ENCODE measurements at places on chromosomes 1 and 21.

GRCh38 chr1:214349781-214350180 lies 68.8 kb downstream of the SMYD2 start:
- DNase-seq = no peak

GRCh38 chr1:208275083-208275482 lies 30.9 kb upstream of the PLXNA2 start:
- DNase-seq = no peak

DNA sequence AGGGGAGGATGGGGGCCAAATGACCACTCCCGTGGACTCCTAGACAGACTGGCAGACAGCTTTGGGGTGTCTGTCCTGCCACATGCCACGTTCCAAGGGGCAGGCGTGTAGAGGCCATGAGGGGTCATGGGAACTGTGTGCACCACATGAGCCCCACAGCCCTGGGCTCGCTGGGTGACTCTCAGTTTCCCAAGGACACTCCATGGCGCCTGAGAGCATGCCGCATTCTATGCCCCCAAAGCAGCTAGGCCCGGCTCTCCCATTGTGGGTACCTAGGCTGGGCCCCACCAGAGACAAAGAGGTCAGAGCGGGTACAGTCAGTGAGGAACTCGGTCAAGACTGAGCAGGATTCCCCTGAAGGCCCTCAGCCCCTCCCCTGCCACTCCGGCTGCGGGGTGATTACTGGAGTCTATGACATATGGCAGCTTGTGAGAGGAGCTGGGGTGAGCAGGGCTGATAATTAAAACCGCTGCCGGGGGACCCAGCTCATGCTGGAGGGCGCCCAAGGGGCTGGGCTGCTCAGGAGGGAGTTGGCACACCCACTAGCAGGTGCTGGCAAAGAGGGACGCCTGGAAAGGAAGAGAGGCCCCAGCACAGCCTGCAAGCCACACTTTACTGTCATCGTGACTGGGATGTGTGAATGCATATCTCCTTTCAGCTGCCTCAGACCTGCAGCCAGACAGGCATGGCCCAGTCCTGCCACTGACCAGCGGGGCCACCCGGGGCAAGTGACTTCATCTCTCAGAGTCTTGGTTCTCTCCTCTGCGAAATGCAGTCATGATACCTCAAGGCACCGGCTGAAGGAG lies 8.4 kb downstream of the LRP8 start:
- DNase-seq = no peak

DNA sequence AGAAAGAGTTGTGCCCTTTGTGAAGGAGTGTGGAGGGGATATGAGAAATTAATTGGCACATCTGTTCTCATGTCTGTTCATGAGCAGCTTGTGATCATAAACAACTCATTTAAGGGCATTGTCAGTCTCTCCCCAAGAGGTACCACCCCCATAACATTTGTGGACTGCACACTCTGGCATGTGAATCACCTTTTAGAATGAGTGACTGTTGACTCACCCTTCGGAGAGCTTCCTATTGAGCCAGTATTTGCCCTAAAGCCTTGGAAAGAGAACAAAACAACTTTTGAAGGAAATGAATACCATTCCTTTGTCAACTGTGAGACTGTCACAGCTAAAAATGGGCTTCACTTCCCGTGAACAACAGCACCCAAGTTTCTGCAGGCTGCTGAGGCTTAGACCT lies 27.5 kb upstream of the MYSM1 start:
- peak; percentile 8 for DNase-seq

DNA sequence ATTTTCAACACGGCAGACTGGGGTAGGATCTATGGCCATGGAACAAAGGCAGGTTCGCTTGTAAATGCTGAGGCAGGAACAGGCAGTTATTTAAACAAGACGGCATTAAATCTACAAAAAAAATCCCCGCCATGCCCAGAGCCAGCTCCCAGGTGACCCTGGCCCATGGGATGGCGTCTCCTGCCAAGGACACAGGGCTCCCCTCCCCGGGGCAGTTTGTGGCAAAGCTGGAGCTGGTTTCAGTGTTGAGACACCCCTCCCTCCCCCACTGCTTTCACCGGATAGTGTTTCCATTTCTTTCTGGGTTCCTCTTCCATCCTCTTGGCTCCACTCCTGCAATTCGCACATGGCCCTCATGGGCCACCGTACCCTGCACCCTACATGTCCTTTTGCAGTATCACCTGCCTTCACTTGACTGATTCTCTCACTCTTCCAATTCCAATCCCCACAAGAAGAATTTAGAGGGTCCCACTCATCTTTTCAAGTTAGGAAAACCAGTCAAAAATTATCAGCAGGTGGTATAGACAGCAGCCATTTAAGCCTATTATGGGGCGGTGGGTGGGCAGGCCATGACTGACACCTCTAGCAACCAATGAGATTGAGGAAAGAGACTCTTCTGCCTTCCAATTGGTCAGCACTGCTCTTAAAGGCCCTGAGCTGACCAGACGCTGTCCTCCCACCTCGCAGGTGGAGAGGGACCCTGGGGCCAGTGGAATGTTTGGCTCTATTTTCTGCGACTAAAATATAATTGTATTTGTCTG lies 52.0 kb downstream of the OLIG1 start:
- DNase-seq = no peak

GRCh38 chr1:101316256-101316655 lies 79.4 kb downstream of the S1PR1 start:
- DNase-seq = peak; percentile 78

GRCh38 chr1:118023199-118023598 lies 93.7 kb downstream of the WDR3 start:
- no peak for DNase-seq

- no peak for DNase-seq
Observed at GRCh38 chr1:218669431-218669830, 324.3 kb downstream of the TGFB2 start.

DNA sequence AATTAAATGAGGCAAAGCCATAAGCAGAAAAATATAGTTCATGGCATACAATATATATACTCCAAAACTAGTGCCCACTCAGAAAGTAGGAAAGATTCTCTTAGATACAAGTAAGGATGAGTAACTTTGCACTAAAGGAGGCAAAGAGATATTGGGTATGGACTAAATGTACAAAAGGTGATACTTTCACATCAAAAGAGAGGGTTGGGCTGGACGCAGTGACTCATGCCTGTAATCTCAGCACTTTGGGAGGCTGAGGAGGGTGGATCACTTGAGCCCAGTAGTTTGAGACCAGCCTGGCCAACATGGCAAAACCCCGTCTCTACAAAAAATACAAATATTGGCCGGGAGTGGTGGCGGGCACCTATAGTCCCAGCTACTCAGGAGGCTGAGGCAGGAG lies 6.7 kb downstream of the KYAT3 start:
- DNase-seq = no peak

DNA sequence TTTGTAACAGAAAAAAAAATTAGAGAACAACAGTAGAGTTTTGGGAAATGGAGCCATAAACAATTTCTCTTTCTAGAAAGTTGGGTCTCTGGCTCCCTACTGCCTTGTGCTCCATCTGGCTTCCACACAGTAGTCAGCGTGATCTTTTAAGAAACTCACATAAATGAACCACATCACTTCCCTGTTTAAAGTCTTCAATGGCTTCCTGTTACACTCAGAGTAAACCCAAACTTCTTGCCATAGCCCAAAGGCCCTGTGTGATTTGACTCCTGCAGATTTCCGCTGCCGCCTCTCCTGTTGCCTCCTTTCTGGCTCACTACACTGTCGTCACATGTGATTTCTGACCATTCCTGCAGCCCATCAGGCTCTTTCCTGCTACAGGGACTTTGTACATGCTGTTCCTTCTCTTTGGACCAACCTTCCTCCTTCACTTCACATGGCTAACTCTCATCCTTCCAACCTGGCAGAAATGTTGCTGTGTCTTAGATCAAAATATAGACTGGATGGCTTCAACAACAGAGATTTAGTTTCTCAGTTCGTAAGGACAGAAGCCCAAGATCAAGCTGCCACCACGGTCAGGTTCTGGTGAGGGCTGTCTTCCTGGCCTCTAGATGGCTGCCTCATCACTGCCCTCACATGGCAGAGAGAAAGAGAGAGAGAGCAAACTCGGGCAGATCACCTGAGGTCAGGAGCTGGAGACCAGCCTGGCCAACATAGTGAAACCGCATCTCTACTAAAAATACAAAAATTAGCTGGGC lies 34.0 kb downstream of the OPRD1 start:
- peak; percentile 20 for DNase-seq

DNA sequence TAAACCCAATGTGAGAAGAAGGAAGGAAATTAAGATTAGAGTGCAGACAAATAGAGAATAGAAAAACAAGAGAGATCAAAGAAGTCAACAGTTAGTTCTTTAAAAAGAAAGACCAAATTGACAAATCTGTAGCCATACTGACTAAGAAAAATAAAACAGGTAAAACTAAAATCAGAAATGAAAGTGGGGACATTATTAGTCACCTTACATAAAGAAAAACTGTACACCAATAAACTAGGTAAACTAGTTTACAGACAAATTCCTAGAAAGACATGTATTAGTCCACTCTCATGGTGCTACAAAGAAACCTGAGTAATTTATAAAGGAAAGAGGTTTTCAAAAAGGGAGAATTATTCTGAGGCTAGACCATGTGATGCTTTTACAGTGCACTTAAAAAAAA lies 22.3 kb downstream of the BLZF1 start:
- no peak for DNase-seq

DNA sequence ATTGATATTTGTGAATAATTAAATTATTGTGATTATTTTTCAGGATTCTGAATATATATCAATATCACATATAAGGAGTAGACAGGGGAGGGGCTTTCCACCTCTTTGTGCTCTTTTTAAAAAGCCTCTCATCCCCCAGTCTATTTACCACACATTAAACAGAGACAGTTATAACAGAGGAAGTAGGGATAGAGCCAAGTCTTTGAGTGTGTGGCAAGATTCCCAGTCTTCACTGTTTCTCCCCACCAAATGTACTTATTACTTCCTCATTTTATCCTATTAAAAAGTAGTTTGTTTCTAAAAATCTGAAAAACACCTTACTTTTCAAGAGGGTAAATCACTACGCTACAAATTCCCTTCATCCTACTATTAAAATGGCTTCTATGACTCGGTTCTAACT lies 46.7 kb downstream of the EPS15 start:
- no peak for DNase-seq

DNA sequence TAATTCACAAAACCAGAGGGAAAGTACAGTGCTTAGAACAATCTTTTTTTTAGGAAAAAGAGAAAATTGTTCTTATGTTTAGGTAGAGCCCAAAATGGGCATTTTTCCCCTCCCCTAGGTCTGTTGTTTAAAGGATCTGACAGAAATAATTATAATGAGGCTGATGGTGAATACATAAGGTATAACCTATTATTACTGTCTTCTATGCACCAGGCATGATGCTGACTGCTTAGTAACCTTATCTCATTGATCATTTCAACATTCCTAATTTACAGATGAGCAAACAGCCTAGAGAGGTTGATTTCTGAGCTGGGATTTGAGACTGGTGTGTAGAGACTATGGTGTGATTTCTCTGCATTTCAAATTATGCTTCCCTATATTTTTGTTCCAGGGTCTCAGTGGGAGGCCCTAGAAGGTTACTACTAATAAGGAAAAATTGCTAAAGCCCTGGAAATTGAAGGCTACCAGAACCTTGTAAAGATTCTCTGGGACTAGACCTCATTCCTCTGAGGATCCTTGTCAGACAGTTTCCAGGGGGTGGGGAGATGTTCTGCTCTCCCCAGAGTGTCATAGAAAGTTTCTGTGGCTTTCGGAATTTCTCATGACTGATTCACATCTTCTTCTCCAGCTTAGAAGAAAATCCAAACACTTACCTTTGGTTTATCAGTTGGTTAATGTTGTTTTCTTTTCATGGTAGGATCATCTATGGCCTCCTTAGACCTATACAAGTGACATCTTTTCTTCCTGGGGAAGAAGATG lies 44.9 kb downstream of the ROR1 start:
- no peak for DNase-seq

DNA sequence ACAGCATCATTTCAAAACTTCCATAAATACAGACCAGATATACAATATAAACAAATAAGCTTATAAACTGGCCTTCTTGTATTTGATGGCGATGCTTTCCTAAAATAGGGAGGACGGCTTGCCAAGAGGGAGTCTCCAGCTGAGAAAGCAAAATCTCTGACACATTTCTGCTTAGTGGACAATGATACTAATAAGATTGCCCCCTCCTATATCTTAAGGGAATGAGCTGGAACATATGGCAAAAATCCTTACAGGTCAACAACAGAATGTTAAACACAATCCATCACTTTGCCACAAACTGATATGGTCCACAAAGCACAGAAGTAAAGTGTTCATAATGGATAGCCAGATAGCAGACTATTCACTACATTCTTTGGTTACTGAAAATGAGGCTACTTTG lies 7.1 kb upstream of the GADD45A start:
- no peak for DNase-seq

GRCh38 chr21:44764319-44765230 lies 37.0 kb downstream of the UBE2G2 start:
- no peak for DNase-seq

- DNase-seq = no peak
Observed at GRCh38 chr1:208201229-208201628, 43.0 kb downstream of the PLXNA2 start.

DNA sequence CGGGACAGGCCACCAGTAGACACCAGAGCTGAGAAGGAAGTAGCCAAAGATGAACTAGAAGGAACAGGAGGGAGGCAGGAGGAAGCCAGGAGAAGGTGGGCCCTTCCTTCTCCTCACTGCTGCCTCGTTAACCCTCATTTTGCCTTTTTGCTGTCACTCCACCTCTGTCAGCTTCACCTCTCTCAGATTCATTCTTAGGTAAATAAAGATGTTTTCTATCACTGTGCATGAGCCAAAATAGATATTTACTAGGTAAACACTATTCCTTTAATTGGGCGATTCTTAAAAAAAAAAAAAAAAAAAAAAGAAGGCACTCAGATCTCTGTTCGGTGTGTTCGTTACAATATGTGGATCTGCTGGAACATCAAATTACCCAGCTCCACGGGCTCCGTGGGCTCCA lies 112.3 kb downstream of the GLUL start:
- DNase-seq = no peak

DNA sequence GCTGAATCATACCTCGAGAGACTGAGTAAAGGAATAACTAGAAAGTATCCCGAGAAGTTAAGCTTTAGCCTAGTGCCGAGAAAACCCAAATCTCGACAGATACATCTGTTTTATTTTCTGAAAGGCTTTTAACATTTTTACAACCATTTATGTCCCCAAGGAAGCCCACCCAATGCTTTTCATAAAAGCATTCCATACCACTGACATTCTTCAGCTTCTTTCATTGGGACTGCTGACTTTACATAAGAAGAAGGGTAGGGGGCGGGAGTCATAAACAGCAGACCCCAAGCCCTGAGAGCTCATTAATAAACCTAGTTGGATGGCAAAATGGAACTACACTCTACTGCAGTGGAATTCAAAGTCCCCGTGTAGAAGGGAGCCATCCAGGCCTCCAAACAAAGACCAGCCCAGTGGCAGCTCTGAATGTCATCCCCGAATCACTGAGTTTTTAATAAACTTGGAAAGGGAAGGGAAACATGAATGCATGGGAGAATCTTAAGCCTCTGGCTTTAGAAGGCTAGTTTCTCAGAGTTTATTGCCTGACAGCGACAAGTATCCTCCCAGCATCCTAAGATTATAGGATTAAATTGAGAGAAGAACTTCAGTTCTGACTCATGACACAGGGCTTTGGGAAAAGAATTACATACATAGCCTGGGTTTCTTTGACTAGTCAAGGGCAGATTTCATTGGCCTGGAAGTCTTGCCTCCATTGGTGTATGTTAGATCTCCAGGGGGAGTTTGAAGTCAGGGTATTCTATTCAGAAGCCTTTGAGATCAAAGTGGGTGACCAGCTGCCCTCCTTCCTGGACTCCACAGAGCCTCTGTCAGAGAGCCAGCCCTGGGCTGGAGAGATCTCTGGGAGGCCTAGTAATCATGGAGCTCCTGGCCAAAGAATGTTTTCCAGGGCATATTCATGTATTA lies 3.7 kb downstream of the ATF3 start:
- DNase-seq = no peak

All from NCI-H146 (cell line).